ENCODE measurements at places on chromosomes 6 and 20.

GRCh38 chr6:22035690-22036089 lies 261.1 kb downstream of the PRL start:
- no peak for DNase-seq

- DNase-seq = no peak
Observed at GRCh38 chr6:157887892-157888291, 64.8 kb downstream of the SNX9 start.

- DNase-seq = no peak
Observed at GRCh38 chr6:45877970-45878590, 137.6 kb downstream of the CLIC5 start.

GRCh38 chr20:63129991-63130657 lies 85.8 kb downstream of the YTHDF1 start:
- DNase-seq = no peak

DNA sequence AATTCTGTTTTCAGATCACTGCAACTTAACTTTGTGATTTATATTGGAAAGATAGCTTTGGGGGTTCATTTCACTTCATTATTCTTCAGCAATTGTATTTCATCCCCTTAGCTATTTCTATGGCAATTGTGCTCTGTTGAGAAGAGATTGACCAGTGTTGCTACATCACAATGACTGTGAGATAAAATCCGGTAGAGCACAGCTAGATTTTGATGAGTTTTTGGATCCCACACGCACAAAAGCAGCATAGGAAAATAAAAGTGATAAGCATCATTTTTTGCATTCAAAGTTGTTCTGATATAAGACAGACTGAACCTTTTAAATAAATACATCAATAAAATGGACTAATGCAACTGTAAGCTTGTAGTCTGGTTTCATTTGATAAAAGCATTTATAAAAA lies 734.8 kb downstream of the KIF16B start:
- DNase-seq = no peak

GRCh38 chr6:37820718-37821079 lies 1.2 kb downstream of the ZFAND3 start:
- DNase-seq = no peak
